ENCODE measurements at places on chromosomes 3 and 15. TPM values are rescaled to one million over a fixed set of nuclear protein-coding genes. Genes with fewer than 3 reads are reported as not detected.
A peak's percentile ranks its signal among the peaks of the same experiment; 100 is the strongest.

SPATA12 gene
- total RNA-seq = 0.15 TPM

TMEM207 gene
- total RNA-seq = not detected

DNA sequence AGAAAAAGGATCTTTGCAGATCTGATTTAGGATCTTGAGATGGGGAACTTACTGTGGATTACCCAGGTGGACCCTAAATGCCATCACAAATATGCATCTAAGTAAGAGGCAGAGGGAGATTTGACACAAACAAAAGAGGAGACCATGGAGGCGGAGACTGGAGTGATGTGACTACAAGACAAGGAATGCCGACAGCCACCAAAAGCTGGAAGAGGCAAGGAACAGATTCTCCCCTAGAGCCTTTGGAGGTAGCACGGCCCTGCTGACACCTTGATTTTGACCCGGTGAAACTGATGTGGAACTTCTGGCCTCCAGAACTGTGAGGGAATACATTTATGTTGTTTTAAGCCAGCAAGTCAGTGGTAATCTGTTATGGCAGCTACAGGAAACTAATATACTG is 44.0 kb downstream of the GASK1A start:
- no peak for DNase-seq

CDHR4 gene
- 1.1 TPM for total RNA-seq

GRM7 gene
- total RNA-seq = 0.18 TPM

DNA sequence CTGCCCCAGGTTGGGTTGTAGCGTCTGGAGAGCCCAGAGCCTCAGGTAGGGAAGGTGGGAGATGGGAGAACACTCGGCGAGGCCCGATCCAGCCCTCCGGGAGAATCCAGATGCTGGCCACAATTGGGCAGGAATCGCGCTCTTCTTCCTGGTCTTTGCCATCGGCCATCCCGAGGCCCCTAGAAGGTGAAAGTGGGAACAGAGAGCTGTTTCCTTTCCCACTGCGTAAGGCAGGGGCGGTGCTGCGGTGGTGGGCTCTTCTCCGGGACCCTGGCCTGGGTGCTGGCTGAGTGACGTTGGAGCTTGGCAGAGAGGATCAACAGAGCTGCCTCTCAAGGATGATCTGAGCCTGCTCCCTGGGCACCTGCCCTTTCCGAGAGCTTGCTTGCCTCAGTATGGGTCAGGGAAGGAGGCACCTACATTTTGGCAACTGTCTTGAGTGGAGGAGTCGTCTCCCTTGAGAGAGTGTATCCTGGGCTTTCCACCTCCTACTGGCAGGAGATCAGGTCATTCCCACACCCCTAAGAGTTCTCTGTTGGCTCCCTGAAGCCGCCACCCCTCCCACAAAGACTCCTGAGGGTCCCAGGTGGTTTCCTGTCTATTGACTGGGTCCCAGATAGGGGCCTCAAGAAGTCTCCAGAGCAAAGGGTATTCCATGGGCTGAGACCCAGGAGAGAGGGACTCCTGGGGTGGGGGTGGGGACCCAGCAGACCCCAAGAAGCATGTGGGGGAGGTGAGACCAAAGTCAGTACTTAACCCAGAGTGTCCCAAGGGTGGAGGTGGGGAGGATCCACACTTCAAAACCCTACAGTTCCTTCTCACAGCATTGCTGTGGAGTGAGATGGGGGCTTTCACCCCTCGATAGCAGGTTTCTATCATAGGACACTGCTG is 1.6 kb downstream of the C15orf39 start:
- DNase-seq = no peak

DNA sequence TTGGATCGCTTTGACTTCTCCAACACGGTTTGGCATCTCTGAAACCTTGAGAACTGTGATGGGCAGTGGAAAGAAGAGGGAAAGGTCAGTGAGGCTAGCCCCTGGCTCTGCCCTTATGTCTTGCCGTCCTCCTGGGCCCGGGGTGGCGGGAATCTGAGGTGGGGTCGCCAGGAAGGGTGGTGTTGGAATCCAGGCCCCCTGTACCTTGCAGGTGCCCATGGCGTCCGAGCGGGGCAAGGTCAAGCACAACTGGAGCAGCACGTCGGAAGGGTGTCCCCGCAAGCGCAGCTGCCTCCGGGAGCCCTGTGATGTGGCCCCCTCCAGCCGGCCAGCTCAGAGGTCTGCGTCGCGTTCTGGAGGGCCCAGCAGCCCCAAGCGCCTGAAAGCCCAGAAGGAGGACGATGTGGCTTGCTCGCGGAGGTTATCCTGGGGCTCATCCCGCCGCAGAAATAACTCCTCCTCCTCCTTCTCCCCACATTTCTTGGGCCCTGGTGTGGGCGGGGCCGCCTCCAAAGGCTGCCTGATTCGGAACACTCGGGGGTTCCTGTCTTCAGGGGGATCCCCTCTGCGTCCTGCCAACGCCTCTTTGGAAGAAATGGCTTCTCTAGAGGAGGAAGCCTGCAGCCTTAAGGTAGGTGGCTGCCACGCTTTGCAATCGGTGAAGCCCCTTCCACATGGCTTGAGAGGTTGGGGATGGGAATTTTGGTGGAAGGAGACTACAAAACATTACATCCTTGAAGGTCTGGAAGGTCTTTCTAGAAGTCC is 907 bp downstream of the TATDN2 start:
- peak; percentile 16 for DNase-seq

DNA sequence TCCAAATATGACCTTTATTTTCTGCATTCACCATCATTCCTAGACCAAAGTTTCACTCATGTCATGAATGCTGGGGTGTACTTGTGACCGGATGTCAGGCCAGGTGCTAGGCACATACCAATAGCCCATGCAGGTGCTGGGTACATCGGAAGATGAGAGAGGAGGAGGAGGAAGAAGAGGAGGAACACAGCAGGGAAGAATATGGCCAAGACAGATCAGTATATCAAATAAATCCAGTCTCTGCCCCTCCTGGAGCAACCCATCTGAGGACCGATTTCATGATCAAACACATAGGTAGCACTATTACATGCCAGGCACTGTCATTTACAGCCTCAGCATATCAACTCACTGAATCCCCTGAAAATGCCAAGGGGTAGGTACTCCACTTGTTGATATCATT is 3.0 kb upstream of the WNT7A start:
- DNase-seq = no peak

DNA sequence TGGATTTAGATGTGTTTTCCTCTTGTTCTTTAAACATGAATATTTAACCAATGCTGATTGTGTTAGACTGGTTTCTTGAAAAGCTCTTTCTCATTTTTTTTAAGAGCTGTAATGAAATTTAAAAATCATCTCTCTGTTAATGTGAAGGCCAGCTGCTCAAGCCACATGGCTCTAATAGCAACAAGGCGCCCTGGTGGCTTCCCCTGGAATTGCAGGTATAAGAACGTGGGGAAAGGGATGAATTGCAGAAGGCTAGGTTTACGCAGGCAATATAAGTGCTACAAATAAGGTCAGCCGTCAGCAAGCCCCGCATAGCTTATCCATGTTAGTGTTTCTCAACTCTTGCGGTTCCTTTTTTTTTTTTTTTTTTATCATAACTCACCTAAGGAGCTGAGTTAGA is 108.5 kb downstream of the SAMMSON start:
- peak; percentile 47 for DNase-seq

DNA sequence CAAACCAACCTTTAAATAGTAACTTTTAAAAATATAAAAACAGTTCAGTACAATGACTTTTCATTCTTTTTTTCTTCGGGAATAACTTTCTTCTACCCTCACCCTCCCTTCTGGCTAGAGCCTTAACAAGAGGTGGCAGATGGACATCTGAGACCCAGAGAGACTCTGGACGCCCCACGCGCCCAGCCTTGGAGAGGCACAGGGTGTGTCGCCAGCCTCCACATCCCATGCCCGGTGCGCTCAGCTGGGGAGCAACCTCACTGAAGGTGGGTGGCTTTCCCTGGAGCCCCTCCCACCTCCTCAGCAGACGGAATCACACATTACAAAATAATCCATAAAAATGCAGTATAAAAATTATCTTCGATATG is 49.5 kb downstream of the TLE3 start:
- no peak for DNase-seq

- DNase-seq = no peak
Observed at GRCh38 chr3:49721896-49722781, 1.6 kb downstream of the GMPPB start.

GRCh38 chr3:45987368-45988291 is 8.0 kb downstream of the FYCO1 start:
- no peak for DNase-seq
